Activated T-cell treated with anti-CD3 and anti-CD28 coated beads, Interleukin-2, amount 50 U/mL, for 1 hour (primary cell): ENCODE measurements at places on chromosomes 11 and 22.

DNA sequence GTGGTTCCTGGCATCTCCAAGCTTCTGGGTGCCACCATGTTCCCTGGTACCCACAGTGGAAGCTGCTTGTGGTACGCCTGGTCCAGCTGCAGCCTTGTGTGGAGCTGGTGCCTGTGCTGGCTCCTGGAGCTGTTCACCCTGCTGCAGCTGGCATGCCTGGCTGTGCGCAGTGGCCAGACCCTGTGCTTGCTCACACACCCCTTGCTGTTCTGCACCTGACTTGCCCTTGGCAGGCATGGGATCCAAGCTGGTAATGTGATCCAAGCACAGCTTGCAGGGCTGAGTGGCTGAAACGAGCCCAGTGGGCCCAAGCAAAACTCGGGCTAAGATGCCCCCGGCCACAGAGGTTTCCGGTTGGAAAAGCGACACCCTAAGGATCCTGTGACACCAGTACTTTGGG, 104.7 kb upstream of the CLMP start:
- no peak for DNase-seq

DNA sequence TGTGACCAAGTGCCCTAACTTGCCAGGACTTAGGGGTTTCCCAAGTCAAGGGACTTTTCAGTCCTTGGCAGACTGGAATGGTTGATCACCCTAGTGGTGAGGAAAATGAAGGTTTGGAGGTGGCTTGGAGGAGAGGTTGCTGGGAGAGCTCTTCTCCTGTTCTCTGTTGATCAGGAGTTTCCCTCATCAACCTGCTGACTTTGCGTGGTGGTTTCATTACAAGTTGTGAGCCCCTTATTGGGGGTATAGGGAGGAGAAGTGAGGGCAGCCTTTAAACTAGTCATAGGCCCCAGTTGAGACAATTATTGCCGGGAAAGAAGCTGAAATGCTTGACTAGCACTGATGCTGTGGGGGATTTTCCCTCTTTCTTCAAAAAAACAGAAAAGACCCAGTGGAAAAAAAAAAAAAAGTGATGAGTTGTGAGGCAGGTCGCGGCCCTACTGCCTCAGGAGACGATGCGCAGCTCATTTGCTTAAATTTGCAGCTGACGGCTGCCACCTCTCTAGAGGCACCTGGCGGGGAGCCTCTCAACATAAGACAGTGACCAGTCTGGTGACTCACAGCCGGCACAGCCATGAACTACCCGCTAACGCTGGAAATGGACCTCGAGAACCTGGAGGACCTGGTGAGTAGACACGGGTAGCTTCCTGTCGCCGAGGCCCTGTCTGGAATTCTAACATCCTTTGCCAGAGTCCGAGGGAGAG, at the start of gene CXCR5:
Gene CXCR5, plus strand, starts transcription at position 525 of the 704 bp plus-strand sequence. Its CDS starts 50 bp downstream, at position 575.
- DNase-seq = no peak

DNA sequence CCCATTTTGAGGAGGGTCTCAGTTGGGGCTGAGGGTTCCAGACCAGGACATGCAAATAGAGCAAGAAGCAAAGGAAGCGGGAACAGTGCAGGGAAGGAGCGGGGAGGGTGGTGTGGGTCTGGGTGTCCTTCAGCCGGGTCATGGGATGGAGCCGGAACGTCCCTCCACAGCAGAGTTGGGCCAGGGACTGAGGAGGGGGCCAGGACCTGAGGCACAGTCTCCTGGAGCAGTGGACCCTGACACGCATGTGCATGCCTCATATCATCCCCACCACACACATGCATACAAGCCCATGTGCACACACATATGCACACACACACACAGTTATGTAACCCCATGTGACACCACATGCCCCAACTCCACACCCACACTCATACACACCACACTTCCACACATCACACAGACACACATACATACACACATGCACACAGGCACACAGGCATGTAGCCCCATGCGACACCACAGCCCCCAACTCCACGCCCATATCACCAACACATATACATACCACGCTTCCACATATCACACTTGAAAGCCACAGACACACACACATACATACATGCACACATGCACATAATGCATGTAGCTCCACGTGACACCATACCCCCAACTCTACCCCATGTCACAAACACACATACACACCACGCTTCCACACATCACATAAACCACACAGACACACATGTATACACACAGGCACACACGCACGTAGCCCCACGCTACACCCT, 1026.6 kb downstream of the BRD1 start:
- no peak for DNase-seq

DNA sequence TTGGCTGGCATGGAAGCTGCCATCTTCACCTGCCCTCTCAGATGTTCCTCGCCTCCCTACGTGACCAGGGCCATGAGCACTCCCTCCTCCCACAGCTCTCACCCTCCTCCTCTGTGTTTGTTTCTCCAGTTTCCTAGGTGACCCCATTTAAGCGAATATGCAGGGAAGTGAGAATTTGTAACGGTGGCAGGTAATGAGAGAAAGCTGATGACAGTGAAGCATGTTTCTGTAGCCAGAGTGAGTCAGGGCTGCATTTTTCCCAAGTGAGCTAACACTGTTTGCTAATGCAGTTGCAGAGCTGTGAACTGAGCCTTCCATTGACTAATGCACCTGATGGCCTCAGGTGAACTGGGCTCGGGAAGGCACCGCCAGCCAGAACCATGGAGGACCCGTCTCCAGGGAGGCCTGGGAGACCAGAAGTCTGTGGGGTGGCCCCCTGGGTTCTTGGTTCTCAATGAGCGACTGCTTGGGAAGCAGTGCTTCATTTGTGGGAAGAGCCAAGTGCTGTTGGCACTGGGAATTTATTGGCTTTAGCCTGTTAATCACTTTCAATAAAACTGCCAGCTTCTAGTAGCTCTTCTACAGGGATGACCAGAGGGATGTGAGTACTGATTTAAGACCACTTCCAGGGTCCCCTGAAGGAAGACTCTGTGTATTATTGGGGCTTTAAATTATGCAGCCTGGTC, 64.5 kb downstream of the BARX2 start:
- no peak for DNase-seq

DNA sequence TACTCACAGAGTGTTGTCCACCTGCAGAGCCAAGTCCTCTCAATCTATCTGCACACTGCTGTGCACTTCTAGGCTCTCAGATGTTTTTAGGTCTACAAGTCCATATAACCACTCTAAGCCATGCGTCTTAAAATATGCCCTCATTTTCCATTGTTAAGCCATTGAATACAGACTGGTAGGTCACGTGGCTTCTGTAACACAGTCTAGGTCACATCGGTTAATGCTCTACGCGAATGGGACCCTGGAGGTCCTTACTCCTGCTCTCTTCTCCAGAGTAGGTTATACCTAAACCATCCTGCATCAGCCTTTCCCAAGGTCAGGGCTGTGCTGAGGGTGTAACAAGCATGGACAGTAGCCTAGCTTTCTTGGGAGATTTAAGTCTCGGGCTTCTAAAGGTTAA, 819 bp downstream of the JAML start:
- no peak for DNase-seq

DNA sequence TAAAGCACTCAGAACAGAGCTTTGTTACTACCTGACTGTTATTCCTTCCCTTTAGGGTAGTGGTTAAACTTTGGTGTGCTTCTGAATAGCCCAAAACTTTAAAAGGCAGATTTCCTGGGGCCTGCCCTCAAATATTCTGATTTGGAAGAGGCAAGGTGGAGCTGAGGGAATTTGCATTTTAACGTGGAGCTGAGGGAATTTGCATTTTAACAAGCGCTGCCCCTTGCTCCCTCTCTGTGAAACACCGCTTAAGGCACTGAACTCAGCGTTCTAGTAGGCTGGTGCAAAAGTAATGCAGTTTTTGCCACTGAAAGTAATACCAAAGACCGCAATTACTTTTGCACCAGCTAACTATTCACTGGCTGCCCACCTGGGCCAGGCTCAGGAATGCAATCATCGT, 35.0 kb downstream of the TPST2 start:
- no peak for DNase-seq

DNA sequence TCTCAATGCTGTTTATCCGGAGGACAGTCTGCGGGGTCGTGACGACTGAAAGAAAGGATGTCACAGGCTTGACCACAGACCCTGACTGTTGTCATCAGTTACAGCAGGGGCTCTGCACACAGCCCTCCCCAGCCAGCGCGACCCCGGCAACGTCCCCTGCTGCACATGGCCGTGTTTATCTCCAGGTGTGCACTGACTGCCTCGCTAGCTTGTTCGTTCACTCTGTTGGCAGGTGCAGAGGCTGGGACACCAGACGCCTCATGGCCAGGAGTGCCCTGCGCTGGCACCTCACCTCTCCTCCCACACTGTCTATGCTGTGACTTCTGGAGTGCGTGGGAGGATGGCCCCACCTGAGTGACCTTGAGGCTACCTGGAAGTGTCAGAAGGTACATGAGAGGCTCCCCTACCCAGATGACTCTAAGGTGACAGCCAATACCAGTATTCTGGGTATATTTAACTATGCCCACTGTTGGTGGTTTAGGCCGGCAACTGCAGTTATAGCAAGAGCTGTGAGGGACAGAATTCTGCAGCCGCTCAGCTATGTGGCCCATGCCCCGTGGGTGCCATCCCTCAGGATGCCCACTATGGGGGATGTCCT, 12.2 kb downstream of the MRPL21 start:
- no peak for DNase-seq

- DNase-seq = no peak
Observed at GRCh38 chr11:3058753-3059664, 1.8 kb upstream of the CARS1 start.

- DNase-seq = no peak
Observed at GRCh38 chr11:29255401-29255800, 761.4 kb downstream of the KCNA4 start.

- DNase-seq = no peak
Observed at GRCh38 chr22:44369293-44369661, 56.5 kb upstream of the SHISAL1 start.

GRCh38 chr11:132937016-132937415, 595.3 kb downstream of the OPCML start:
- DNase-seq = no peak

DNA sequence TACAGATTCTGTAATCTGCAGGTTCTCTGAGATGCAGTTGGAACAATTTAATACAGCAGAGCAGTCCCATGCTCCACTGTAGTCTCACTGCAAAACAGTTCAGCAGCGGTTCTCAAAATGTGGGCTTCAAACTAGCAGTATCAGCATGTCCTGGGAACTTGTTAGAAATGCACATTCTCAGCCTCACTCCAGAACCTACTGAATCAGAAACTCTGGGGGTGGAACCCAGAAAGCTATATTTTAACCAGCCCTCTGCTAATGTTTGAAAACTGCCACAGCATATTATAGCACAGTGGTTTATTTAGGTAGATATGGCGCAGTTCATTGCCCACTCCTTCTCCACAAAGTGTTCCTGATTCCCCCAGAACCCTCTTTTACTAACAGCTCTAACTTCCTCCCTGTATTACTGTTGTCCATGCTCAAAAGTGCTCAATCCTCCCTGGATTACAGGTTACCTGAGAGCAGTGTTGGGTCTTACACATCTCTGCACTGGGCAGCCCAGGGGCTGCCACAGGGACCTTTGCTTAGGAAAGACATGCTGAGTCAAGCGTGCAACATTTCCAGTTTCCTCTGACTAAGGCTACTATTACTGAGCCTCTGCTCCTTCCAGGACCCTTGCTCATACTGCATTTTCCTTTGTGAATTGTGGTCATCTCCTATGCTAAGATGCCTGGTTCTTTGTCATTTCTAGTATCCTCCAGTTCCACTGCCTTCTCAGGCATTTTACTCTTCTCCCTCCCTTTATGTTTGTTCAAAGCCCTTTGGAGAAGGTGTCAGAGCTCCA, 7.7 kb upstream of the DGAT2 start:
- no peak for DNase-seq

- DNase-seq = no peak
Observed at GRCh38 chr22:25775531-25775930, 33.5 kb downstream of the MYO18B start.

GRCh38 chr11:133531971-133532651, at the start of gene OPCML:
TSS of gene OPCML (minus strand) at chr11:133532501.
- no peak for DNase-seq

DNA sequence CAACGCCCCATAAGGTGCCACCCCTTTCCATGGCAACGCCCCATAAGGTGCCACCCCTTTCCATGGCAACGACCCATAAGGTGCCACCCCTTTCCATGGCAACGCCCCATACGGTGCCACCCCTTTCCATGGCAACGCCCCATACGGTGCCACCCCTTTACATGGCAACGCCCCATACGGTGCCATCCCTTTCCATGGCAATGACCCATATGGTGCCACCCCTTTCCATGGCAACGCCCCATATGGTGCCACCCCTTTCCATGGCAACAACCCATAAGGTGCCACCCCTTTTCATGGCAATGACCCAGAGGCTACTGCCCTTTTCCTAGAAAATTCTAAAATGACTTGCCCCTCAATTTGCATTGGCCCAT, 72.1 kb downstream of the BRD1 start:
- no peak for DNase-seq

- DNase-seq = no peak
Observed at GRCh38 chr11:85133636-85134035, 493.5 kb downstream of the DLG2 start.

- DNase-seq = no peak
Observed at GRCh38 chr11:101127699-101128570, 1.7 kb downstream of the PGR start.

DNA sequence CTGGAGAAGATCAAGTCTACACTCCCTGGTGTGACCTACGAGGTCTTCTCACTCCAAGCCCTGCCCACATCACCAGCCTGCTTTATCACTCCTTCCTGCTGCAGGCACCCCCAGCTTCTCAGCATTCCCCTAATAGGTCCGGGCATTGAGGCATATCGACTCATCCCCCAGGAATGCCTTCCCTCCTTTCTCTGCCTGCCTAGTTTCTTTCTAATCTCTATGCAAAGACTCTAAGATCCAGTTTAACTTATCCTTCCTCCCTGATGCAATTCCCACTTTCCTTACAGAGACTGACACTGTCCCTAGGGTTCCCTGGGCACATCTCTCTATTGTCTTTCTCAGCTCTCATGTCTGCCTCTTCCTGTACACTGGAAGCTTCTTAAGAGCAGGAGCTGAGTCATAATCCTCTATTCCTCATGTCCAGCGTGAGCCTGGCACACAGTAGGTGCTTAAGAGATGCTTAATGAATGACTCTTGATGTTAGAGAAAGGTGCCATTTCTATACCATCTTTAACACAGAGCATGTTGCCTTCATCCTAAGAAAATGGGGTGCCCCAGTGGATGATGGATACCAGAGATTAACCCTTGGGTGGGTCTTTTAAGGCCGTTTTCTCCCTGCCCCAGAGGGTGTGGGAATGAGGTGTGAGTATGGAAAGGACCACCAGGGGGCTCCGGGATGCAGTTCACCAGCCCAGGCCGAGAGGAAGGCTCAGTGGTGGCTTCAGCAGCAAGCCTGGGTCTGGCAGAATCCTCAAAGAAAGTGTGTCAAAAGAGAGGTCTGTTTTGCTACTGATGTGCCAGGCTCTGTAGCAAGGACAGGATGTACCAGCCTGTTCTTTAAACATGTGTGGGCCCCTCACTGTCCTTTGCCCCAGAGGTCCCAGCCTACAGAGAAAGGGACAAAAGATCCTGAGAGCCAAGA, 34.7 kb downstream of the PARVA start:
- peak; percentile 24 for DNase-seq

GRCh38 chr11:129093283-129093682, 98.8 kb downstream of the ARHGAP32 start:
- no peak for DNase-seq

GRCh38 chr22:39362271-39362670, 12.5 kb downstream of the SYNGR1 start:
- DNase-seq = no peak
